Bronchial epithelial cell (primary cell): ENCODE measurements at places on chromosomes 12 and 14. TPM values are rescaled to one million over a fixed set of nuclear protein-coding genes. Genes with fewer than 3 reads are reported as not detected.

DNA sequence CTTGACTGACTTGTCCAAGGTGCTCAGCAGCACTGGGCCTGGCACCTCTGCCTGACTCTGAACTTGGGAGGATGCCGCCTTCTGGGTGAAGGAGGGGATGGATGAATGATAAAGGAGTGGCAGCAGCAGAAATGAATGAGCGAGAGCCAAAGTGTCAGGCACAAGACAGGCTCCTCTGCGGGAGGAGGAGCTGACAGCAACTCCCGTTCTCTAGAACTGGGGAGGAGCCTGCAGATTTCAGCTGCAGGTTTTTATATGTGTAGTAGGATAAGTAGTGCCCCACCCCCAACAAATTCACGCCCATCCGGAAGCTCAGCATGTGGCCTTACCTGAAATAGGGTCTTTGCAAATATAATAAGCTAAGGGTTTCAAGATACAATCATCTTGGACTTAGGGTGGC lies 33.1 kb downstream of the SLC8B1 start:
- no peak for DNase-seq

DNA sequence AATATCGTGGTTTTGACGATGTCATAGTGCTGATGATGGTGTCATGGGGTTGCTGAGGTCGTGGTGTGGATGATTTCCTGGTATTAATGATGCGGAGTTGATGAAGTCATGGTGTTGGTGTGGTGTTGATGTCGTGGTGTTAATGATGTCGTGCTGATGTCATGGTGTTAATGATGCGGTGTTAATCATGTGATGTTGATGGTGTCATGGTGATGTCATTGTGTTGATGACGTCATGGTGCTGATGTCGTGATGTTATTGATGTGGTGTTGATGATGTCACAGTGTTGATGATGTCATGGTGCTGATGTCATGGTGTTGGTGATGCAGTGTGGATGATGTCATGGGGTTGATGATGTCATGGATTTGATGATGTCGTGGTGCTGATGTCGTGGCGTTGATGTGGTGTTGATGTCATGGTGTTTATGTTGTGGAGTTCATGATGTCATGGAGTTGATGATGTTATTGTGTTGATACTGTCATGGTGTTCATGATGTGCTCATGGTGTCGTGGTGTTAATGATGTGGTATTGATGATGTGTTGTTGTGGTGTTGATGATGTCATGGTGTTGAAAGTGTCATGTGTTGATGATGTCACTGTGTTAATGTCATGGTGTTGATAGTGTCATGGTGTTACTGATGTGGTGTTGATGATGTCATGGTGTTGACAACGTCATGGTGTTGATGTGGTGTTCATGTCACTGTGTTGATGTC lies 48.5 kb upstream of the RIMBP2 start:
- peak; percentile 25 for DNase-seq

DNA sequence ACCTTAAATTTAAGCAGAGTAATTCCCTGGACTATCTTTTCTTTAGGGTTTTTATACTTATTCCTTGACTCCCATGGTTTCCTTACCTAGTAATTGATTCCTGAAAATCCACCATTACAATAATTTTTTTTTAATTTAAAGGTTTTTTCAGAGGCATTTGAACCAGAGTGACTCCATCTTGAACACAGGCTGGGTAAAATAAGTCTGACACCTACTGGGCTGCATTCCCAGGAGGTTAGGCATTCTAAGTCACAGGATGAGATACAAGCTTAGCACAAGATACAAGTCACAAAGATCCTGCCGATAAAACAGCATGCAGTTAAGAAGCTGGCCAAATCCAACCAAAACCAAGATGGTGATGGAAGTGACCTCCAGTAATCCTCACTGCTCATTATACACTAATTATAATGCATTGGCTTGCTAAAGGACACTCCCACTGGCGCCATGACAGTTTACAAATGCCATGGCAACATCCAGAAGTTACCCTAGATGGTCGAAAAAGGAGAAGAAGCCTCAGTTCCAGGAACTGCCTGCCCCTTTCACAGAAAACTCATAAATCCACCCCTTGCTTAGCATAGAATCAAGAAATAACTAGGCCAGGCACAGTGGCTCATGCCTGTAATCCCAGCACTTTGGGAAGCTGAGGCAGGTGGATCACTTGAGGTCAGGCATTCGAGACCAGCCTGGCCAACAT lies 53.6 kb downstream of the SLC25A21 start:
- DNase-seq: no peak

DNA sequence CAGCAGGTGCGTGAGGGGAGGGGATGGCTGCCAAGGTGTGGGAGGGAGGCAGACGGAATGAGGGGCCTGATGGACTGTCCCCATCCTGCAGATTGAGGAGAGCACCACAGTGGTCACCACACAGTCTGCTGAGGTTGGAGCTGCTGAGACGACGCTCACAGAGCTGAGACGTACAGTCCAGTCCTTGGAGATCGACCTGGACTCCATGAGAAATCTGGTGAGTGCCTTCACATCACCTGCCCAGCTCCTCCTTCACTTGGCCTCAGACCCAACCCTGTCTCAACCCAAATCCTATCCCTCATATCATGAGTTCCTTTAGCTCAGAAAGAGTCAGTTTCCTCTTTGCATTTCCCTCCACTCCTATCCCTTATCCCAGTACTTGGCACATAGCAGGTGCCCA lies 2.7 kb downstream of the KRT18 start:
- no peak for DNase-seq

- DNase-seq: peak; percentile 84
Observed at GRCh38 chr12:96401076-96401871, 1.0 kb upstream of the CDK17 start.

GRCh38 chr12:104670439-104671408 lies 214.0 kb downstream of the CHST11 start:
- DNase-seq: no peak

DNA sequence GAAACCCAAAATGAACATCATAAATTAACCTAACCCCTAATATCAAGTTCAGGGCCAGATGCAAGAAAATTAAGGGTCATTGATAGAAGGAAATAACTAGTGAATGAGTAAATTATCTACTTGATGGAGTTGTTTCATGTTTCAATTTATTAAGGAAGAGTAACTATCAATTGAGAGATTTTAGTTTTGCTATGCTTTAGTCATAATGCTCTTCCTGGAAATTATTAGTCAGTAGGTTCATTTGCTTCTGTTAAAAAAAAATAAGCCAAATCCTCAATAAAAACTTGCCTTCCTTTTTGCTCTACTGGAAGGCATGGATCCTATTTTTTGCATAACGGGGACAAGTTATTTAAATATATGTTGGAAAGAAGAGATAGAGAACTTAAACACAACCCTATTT lies 59.0 kb upstream of the HIF1A start:
- no peak for DNase-seq

Gene CISTR
- not detected in 2 replicates for total RNA-seq

DNA sequence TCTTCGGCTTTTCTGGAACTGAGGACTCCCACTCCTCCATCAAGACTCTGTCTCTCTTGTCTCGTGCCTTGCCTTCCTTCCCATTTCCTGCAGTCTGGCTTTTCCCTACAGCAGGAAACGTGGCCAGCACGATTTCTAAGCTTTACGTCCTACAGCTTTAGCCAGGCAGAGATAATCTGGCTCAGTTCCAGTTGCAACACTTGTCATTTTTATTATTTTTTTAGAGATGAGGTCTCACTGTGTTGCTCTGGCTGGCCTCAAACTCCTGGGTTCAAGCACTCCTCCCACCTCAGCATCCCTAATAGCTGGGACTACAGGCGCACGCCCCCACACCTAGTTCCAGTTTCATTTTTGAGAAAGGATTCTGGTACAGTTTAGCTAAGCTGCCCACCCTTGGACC lies 19.9 kb downstream of the CALM1 start:
- no peak for DNase-seq

DNA sequence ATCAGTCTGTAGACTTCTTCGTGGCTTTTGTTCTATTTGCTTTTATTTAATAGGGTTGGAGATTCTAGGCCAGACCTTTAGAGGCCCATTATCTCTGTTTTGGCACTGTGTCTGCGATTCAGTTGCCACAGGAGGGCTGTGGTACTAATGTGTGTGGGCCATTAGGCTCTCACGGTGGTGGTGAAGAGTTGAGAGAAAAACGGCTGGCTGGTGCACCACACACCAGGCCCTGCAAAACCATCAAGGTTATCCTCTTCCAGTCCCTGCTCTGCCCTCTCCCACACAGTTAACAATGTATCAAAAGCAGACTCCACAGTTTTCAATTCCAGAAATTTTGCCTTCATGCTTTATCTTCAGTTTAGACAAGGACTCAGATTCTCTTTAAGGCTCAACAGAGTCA lies 97.7 kb downstream of the MYF5 start:
- DNase-seq: no peak

DNA sequence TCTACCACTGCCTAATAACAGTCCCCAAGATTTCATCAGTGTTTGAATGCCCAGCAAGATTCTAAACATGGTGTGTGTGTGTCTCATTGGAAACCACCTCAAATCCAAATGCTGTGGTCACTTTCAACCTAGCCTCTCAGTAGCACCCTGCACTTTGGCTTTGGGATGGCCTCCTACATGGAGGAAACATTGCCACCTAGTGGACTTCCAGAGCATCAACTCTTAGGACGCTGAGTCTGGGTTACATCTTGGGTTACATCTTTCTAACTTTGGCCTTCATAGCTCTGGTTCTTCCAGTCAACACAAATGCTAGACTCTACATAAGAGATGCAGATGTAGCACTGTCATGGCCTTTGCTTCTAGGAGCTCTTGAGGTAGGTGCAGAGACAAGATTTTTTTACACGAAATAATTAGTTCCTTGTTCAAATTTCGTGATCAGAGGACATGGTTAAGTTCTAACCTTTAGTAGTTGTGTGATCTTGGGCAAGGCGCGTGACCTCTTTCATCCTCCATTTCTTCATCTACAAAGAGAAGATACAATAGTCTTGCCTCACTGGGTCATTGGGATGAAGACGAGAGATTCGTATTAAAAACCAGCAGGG lies 113.5 kb upstream of the VASH1 start:
- peak; percentile 55 for DNase-seq

Gene ZC2HC1C
- 0.53 and 0.90 TPM in 2 replicates for total RNA-seq

DNA sequence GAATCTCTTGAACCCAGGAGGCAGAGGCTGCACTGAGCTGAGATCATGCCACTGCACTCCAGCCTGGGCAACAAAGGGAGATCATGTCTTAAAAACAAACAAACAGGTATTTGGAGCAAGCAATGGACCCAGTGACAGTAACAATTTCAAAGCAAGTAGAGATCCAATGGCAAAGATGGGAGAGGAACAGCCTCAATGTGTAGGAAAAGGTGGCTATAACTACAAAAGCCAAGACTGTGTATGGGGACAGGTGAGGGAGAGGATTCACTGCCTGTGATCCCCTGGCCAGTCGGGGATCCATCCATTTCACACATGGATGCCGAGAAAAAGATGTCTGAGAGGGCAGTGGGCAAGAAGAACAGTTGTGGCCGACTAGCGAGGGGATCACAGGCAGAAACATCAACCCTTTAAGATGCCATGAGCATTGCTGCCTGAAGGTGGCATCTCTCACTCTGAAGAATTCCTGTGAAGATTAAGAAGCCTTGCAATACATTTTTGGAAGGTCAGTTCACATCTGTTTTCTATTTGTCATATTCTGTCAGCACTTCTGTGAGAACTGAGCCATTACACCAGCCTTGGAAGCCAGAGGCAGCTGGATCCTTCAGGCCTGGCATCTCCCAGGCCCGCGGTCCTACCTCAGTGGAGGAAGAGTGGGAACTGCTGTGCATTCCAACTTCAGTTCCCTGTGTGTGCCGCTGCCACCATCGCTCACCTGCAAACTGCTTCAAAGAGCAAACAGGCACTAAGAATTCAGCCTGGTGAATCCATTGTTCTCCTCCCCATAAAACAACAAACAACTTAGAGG lies 54.5 kb upstream of the FRS2 start:
- peak; percentile 69 for DNase-seq

DNA sequence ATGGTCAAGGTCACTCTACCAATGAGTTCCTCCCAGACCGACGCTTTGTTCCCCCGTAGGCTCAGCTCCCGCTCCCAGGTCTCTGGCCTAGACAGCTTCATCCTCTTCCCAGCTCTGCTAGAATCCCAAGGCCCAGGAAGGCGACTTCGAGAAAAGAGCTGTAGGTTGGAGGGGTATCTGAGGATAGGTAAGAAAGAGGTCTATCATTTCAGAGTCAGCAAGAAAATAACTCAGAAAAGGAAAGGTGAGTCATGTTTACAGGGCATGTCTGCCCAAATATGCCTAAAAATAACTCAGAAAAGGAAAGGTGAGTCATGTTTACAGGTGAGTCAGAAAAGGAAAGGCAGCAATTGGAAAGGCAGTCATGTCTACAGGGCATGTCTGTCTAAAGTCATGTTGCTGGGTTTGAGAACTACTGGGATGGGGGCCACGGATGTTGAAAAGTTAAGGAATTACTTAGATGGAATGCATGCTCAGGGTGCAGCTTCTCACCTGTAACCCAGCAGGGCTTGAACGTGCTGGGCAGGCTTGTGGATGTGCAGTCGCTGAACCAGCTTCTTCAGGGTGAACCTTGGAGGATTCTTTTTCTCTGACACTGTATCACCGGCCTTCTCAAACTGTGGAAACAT lies 12.2 kb downstream of the TEP1 start:
- DNase-seq: peak; percentile 98

- DNase-seq: no peak
Observed at GRCh38 chr12:46917821-46918220, 92.0 kb upstream of the SLC38A4 start.

Gene PRH2
- 0.38 TPM in 1 of 2 replicates, not detected in the other for total RNA-seq

Gene IRAK3
- total RNA-seq: 1.0 and 1.6 TPM in 2 replicates

DNA sequence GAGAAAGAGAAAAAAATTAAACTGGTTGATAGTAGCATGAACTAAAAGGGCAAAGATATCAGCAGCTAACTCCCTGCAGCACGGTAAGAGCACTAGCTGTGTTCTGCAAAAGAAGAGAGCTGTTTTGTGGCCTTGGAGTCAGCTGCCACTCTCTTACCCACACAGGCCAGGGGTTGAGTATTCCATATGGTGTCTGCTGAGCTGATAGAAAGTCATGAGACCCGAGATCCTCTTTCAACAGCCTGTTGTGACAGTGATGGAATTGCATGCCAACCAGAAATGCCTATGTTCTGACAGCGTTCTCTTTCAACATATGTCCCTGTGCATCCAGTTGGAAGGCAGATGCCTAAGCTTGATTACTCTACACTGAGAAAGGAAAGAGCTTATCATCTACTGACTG lies 39.9 kb downstream of the TMTC1 start:
- peak; percentile 81 for DNase-seq

DNA sequence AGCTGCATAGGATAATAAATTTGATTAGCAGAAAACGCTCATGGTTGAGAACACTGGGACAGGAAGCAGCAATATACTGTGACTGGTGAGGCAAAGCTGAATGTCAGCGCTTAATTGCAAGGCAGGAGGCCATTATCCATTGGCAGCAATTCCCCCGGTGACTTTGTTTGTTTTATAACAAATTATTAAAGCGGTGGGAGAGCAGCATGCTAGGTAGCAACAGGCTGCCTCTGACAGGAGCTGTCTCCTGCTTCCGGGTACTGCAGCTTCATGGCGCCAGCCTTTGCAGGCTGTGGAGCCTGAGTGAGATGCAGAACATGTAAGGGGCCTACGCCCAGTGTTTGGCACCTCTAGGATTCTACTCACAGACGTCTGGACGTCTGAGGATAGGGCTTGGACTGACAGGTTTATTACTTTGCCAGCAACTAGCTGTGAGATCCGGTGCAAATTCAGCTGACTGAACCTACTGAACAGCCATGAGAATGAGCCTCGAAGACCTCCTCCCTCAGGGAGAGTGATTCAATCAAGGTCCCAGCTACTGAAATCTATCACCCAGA lies 82.1 kb upstream of the SSTR1 start:
- DNase-seq: no peak

- DNase-seq: peak; percentile 12
Observed at GRCh38 chr12:89038831-89039512, 313.3 kb downstream of the DUSP6 start.

- no peak for DNase-seq
Observed at GRCh38 chr14:24706351-24706750, 72.4 kb upstream of the GZMB start.
